ENCODE measurements at places on chromosomes 2 and 18. TPM values are rescaled to one million over a fixed set of nuclear protein-coding genes. Genes with fewer than 3 reads are reported as not detected.

Gene SLC5A6
- total RNA-seq: 37.9 TPM

Gene MFF
- 62.0 TPM for total RNA-seq

Gene GALNT5
- not detected for total RNA-seq

Gene CNPPD1
- total RNA-seq: 66.8 TPM

Gene RGPD5
- total RNA-seq: 66.5 TPM

DNA sequence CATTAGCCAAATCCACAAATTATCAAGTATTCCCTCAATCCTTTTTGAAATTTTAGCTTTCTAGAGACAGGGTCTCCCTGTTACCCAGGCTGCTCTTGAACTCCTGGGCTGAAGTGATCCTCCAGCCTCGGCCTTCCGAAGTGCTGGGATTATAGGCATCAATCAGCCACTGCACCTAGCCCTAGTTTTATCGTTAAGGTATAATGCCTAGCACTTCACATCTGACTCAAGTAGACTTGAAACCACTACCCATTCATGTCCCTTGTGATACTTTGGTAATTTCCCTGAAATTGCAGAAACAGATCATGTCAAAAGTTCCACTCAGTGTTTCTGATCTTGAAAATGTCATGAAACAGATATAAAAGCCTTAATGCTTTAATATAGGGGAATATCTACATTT lies 26.3 kb downstream of the MEX3C start:
- DNase-seq: no peak

GRCh38 chr2:99072551-99072950 lies 69.0 kb upstream of the C2orf15 start:
- no peak for DNase-seq

DNA sequence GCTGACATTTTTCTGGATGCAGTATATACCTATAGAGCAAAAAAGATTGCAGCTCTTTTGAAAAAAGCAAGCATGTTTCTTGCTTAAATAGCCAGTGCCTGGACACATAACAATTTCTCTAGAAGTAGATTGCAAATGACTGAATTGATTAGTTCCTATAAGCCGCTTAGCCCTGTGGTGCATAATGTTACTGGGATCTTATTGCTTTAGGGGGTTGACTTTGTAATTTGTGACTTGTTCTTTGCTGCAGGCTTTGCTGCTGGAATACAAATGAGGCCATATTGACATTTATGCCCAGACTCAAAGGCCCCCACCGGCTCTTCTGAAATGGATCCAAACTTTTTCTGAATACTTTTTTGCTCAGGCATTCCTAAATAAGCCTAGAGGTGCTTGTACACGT lies 182.6 kb downstream of the SH3BP4 start:
- no peak for DNase-seq

DNA sequence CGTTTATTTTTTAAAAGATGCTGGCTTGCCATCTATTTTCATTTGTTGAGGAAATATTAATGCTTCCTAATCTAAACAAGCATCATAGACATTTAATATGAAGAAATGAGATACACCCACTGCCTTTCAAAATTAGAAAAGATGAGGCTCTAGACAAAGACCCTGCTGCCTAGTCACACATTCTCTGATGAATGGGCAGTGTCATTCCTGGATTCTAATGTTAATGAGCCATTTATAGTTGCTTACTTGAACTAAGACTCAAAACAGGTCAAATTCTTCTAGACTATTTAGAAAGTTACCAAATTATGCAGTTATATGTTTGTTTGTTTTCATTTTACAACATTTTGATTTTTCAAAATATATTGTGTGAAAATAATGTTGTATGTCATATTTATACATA lies 237.6 kb downstream of the CDH7 start:
- DNase-seq: no peak

DNA sequence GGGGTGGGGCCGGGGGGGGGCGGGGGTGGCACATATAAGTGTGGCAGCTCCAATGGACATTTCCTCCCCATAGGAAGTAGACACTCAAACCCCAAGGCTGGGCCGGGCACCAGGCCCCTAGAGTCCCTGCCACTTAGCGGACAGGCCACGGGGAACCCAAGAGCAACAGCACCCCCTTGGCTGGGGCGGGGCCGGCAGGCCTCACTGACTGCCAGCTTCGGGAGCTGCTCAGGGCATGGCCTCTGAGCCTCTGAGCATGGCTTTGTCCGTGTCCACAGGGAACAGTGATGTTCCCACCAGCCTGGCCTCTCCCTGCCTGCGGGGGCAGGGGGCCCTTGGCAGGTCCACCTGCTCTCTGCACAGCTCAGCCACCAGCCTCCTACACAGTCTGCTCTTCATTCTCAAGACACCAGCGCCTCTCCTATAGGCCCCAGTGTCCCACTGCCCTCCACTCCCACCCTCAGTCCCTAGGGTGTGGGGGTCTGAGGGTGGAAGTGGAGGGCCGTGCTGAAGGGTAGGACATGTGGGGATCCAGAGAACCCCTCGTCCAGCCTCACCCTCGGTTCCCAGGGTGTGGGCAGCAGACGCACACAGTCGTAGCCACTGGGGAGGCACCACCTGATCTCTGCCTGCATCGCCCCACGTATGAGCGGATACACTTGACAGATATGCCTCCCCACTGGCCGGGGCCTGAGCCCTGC lies 106.7 kb downstream of the FAM210A start:
- DNase-seq: no peak

DNA sequence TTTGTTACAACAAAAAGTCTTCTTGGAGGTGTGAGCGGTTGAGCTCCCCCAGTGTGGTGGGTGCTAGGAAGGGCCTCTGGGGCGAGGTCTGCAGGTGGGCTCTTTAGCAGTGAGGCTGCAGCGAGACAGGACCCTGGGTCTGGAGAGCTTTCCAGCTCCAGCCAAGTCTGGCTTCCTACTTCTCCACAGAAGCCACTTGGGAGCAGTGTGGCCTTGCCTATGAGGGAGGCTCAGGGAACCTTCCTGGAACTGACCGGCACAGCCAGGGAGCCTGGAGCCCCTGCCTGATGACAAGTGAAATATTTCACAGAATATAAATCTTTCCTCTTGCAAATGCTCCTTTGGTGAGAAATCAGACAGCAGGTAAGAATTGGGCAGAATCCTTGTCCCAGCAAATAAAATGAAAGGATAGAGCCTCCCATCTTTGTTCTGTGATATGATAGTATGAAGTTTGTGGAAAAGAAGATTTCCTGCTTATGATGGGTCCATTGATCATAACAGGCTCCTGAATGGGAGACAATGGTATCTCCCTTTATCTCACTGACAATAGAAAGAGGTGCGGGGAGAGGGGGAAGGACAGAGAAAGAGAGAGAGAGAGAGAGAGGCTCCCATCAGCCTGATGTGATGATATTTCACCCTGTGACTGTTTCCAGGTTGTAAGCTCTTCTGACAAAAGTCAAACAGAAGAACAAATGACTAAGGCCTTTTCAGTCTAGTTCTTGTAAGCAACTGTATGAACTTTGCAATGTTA lies 289.8 kb upstream of the SPRED2 start:
- peak; percentile 68 for DNase-seq

- DNase-seq: no peak
Measured at GRCh38 chr2:134665727-134666506, 52.9 kb downstream of the TMEM163 start.

DNA sequence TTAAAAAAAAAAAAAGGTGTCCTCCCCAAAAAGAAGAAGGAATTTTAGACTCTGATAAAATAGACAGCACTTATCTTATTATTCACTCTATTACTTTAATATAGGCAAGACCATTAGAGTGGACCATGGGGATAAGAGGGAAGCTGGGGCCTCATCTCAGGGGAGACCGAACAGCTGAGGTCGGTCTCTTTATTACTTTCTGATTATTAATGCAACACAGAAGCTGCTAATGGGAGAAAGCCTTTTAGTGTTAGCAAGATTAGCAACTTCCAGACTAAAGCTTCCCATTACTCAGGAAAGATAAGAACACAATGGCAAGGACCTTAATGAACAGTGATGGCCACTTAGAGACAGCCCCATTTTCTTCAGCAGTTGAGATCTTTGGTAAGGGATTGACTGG lies 135.5 kb downstream of the TMEFF2 start:
- DNase-seq: no peak

- no peak for DNase-seq
Measured at GRCh38 chr18:58586269-58586668, 42.6 kb downstream of the ALPK2 start.

DNA sequence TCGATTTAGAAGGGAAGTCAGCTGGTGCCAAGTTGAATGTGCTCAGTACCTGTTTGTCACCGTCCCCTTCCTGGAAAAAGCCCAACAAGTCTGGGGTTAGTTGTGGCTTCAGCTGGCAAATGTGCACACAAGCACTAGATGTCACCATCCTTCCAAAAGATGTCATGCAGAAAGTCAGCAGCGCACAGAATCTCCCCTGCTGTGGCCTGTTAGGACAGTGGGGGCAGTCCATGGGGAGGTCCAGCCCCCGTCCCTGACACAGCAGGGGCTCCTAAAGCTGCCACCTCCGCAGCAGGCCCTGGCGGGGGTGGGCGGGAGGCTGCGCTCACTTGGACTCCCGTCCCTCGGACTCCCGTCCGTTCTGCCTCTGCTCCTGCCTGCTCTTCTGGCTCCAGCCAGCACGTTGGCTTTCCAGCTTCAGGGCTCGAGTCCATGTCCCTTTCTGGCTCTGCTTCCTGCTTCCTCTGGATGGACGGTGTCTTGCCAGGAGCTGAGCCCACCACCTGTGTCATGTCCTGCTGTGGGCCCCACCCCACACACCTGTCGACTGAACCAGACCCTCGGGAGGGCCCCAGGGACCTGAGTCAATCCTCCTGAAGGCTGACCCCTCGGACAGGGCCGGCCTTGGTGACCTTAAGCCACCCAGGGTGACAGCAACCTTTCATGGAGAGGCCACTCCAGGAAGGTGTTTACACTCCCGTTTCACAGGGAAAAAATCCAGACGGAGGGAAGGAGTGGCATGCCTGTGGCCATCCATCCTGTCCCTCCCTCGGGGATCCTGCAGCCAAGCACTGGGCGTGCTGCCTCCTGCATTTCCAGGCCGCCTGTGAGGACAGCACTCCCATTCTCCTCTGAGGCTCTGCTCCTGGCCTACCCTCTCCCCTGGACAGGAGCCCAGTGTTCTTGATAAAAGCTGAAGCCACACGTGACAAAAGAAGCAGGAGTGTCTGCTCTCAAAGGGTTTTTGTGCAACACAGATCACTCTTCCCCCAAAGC lies 8.5 kb downstream of the RAB17 start:
- DNase-seq: peak; percentile 92

- no peak for DNase-seq
Measured at GRCh38 chr2:57296795-57297517, 749.6 kb upstream of the VRK2 start.

All from ovary (tissue), 10 donors.